Fibroblast of skin of scalp (primary cell): ENCODE measurements at places on chromosomes 5 and 9.

DNA sequence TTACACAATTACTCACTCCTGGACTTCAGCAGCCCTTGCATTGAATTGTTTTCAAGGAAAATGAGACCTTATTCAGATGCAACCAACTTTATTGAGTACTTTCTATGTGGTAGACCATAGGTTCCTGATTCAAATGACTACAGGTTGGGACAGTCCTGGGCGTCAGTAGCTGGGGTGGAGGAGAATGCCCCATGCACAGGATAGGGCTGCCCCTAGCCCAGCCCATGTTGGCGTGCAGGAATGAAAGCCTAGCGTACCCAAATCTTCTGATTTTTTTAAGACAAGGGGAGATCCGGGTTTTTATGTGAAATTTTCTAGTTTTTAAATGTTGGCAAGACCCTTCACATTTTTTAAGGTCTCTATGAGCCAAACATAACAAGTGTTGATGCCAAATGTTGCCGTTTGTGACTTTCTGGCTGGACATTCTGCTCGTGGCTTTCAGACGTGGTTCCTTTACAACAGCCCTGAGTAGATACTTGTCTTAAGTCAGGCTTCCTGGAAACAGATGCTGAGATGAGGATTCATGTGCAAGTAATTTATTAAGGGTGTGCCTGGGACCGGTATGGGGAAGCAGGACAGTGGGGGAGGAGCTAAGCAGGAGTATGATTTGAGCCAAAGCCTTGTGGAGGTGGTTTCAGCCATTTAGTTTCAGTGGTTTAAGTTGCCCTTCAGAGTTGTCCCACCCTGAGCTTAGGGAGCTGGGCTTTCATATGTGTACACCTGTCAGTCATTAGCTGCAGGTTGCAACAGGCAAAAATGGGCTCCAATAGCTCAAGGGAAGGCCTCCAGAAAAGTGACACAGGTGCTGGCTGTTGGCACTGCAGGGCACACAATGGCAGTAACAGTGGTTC is 154.1 kb downstream of the NTRK2 start:
- peak; percentile 27 for DNase-seq

GRCh38 chr5:1768283-1769000 is 31.2 kb downstream of the MRPL36 start:
- DNase-seq = no peak

- DNase-seq = peak; percentile 93
Observed at GRCh38 chr9:134492281-134492691, 149.3 kb upstream of the COL5A1 start.

- DNase-seq = no peak
Observed at GRCh38 chr5:146213210-146213826, 9.9 kb downstream of the RBM27 start.

- DNase-seq = no peak
Observed at GRCh38 chr5:36680066-36680465, 73.7 kb downstream of the SLC1A3 start.

GRCh38 chr5:95941756-95942155 is 19.9 kb downstream of the ELL2 start:
- DNase-seq = no peak

- DNase-seq = no peak
Observed at GRCh38 chr5:54721116-54721515, 203.6 kb downstream of the SNX18 start.

- DNase-seq = peak; percentile 22
Observed at GRCh38 chr5:98050583-98050982, 722.9 kb upstream of the RGMB start.

- DNase-seq = no peak
Observed at GRCh38 chr5:156218367-156219158, 108.4 kb upstream of the SGCD start.

DNA sequence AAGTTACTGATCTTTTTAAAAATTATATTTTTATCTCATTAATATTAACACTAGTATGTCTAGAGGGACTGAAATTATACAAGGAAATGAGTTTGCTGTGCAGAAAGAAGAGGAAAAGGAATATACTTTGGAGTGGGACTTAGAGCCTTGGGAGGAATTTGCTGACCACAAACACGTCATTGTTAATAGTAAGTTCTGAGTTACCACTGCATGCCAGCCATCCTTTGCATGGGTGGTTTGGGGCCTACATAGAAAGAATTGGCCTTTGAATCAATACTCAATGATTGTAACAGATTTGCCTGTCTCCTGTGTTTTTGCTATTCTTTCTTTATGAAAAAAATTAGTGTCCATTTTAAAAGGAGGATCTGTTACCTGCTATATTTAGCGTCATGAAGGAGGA is 232.6 kb upstream of the TNC start:
- DNase-seq = no peak

- peak; percentile 84 for DNase-seq
Observed at GRCh38 chr5:126884269-126884819, 107.4 kb downstream of the LMNB1 start.

DNA sequence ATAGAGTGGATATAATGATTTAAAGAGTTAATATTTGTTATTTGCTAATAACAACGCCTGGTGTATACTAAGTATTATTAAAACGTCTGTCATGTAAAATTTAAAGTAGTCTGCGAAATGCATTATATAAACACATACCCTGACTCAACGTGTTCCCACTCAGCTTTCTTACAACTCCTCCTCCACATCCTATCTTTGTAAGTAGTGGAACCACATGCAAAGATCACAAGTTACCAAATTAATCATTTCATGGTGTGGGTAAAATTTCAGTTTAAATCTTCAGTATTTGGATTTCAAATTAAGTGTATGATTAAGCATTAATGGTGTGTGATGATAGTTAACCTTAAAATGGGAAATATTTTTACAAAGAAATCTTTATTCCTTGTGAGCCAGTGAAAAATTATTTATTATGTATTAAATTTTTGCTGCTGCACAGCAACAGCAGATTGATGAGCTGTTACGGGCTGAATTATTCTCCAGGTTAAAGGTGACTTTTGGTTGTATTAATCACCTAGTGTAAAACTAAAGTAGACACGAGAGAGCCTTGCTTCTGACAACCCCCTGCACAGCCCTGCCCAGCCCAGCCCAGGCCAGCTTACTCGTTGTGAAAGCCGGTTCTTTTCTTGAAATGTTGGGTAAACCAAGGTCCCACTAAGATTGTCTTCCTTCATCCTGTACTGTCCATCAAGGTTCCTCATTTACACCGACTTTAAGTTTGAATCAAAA is 373.5 kb downstream of the DTWD2 start:
- no peak for DNase-seq

DNA sequence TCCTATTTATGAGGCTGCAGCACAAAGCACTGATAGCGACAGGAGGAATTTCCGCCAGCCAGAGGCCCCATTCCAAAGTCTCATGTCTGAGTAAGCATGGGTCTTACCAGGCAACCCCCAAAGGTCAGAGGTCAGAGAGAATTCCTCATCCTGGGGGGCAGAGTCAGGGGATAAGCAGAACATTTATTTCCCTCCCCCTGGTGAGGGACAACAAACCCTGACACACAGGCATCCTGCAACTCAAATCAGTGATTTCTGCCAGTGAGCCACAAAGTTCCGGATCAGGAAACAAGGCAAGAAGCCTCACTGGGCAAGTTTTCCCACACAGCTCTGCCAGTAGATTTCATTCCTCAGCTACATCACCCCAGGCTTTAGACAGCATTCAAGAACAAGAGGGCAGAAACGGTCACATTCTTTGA is 37.0 kb downstream of the ADAMTS12 start:
- DNase-seq = peak; percentile 83

DNA sequence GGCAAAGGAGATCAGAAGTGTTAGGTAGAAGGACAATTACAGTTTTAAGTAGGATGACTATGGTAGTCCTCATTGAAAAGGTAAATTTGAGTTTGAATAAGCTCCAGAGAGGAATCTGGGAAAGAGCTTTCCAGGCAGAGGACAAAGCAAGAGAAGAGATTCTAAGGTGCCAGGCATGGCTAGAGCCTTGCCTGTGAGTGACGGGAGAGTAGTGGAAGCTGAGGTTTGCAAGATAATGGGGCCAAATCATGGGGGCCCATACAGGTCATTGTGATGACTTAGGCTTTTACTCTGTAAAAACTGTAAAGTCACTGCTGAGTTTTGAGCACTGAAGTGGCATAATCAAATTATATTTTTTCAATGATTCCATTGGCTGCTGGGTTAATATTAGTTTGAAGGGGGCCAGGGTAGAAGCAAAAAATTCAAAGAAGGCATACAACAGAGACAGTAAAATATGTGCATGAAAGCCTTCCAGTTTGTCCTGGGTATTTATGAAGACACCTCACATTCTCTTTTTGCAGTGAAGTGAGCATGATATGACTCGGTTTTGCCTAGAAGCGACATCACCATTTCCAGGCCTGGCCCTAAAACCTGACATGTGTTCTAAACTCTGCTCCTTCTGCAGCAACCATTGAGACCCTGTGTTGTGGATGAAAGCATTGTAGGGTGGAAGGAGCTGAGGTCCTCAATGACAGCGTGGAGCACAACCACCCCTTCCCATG is 279.8 kb upstream of the TNC start:
- no peak for DNase-seq

DNA sequence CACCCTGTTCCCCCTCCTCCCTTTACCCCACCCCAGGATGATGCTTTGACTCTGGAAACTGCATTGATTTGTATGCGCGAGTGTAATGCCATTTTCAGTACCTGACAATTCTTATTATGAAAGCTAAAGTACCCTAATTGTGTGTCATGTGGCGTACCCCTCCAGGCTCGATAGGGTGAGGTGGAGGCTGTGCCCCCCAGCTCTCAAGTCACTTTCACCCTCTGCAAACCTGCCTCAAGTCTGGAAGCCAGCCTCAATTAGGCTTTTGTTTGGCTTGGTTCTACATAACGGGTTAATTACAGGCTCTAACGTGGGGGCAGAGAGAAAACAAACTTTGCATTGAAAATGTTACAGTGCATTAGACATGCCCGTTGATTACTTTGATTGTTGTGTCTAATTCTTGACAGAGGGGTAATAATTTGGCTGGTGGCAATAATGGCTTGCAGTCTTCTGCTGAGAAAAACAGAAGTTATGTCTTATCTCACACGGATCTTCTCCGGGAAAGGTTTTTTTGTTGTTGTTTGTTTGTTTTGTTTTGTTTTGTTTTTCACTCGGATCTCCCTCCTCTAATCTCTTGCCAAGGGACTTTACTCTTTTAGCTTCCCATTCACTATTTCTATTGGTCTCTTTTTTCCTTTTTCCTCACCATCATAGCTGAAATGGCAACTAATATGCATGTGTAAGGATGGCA is 12.6 kb downstream of the ISL1 start:
- no peak for DNase-seq

DNA sequence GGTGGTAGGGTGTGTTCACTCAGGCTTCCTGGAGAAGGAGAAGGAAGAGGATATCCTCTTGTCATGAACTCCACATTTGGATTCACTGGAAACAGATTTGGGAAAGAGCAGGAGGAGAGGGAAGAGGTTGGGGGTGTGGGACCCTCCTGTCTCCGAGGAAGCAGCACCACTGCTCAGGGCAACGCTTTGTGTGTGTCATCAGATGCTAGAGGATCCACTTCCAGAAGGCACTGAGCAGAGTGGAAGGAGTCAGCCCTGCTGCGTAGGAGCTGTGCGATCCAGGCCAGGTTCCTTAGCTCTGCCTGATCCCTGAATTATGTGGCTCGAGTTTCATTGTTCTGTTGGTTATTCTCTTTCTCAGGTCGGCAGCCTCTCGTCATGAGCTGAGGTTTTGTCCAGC is 37.3 kb upstream of the TJP2 start:
- DNase-seq = no peak

DNA sequence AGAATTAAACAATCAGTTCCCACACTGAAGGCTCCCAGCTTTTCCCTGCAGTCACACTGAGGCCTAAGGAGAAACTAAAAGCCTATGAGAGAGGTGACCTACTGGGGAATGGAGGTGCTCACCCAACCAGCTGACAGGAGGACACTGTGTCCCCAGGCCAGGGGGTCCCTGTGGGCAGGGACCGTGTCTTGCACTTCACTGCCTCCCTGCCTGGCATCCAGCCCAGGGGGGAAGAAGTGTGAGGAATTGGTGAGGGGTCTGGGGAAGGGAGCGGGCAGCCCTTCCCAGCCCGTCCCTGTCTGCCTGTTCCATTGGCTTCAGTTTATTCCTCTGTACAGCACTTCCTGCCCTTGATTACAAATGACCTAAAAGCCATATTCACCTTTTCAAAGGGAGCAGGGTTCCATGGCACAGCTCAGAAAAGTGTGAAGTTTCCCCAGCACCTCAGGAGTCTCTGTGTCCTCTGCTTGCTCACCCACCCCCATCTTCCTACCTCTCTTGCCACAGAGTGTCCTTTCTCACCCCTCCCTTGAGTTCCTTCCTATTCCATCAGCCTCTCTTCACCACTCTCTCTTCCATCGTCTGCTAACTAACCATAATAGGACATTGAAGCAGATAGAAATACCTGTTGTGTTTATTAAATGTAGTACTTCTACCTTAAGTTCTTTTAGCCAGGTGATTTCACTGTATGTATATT is 12.9 kb downstream of the OTULINL start:
- DNase-seq = no peak
